ENCODE measurements at places on chromosomes 6 and 20.

DNA sequence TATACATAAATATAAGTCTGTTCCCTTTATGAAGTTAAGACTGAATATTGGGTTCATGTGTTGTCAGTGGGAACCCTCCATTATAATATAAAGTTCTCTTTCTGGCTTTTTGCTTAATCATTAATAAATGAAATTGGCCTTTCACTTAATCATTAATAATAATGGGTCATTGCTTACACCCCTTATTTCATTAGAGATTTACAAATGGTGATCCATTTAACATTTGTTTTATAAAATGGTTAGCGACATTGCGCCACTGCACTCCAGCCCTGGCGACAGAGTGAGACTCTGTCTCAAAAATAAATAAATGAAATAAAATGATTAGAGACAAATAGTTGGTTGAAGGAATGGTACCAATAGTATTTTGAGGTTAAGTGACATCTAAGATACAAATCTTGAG, 18.5 kb downstream of the DDX43 start:
- no peak for DNase-seq

- DNase-seq = no peak
These were observed 44.1 kb upstream of the TSPYL1 start for GRCh38 chr6:116323863-116324262.

DNA sequence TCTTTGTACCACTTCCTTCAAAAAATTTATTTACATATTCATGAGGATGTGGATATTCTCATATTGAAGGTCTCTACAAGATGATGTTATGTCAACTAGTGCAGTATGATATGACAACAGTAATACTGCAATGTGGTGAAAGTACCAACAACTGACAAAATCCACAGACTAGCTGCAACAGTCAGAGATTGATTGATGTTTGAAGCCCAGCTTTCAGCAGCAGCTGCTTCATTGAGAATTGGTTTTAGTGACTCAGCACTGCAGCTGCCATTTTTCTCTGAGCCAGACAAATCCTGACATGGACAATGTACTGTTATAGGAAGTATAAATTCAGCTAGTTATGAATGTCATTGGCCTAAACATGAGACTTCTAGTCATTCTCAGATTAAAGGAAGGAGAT, 53.8 kb downstream of the PKIB start:
- DNase-seq = no peak

DNA sequence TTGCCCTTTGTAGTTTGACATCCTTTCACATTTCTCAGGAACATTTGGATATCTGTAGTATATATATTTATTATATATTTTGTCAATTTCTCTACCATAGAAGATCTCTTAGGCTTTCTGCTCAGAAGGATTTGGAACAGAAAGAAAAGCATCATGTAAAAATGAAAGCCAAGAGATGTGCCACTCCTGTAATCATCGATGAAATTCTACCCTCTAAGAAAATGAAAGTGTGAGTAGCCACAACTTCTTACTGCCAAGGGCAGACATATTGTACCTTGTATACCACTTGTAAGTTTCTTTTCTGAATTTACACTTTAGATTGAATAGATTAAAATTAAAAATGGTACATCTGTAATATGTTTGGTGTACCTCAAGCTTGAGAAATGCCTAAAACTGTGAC, 31.2 kb downstream of the TPX2 start:
- DNase-seq = no peak

GRCh38 chr6:170062209-170062914, 228.5 kb downstream of the DLL1 start:
- DNase-seq = no peak

GRCh38 chr20:22723659-22724058, 139.3 kb upstream of the FOXA2 start:
- DNase-seq = no peak

GRCh38 chr6:80181352-80182081, 75.0 kb downstream of the BCKDHB start:
- DNase-seq = no peak

DNA sequence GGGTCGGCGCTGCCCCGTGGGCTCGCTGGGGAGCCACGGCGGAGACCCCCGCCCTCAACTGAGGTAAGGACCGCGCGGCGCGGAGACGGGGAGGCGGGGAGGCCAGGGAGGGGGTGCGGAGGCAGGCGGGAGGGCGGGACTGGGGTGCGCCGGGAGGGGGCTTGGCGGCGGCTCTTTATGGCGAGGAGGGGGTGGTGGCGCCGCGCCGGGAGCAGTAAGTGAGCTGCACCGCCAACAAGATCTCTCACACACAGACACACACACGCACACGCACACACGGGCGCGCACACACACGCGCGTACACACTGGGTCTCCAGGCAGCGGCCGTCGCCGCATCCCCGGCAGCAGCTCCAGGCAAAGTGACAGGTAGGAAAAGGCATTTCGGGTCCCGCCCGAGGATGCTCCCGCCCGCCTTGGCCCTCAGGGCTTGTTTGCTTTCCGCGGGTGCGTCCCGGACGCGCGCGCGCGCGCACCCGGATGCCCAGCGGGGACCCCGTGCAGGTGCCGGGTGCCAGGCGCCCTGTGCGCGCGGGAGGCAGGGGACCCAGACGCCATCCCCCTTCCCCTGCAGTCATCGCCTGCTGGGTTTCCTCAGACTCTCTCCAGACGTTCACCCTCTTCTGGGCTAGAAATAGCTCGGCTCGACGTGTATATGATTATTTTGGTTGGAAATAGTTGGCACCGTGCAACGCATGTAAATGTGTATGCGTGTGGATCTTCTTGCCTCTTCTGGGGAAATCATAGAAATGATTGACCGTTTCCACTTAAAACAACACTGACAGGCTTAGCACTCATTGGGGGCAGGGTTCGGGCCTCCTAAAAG, at the start of gene PLCB4:
Gene PLCB4, plus strand, starts transcription at position 247 of the 823 bp plus-strand sequence. CDS start 238,728 bp downstream, outside the sequence.
- DNase-seq = peak; percentile 14

DNA sequence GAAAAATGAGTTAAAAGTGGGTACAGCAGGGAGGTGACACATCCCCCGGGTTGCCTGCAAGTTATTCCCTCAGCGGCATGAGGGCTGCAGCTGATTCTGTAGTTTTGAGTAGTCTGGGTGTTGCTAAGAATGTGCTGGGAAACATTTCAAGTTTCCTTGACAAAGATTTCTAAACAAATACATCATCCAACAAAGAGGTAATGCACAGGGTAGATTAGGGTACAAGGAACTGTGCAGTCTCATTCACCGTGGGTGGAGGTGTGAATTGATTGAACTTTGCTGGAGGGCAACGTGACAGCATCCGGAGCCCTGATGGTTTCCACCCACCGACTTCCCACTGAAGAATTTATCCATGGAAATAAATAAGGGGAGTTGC, 21.8 kb downstream of the CASS4 start:
- no peak for DNase-seq

GRCh38 chr20:57451795-57452661, 60.8 kb downstream of the RBM38 start:
- DNase-seq = no peak

GRCh38 chr6:30465595-30466306, 23.6 kb upstream of the HLA-E start:
- DNase-seq = no peak
